Activated CD8-positive, alpha-beta T cell treated with anti-CD3 and anti-CD28 coated beads, Interleukin-2, amount 10 ng/mL, durations not matched to agents 7 days and 5 days (primary cell): ENCODE measurements at places on chromosomes 7 and 10. TPM values are rescaled to one million over a fixed set of nuclear protein-coding genes. Genes with fewer than 3 reads are reported as not detected.

GRCh38 chr10:110156046-110156445, 51.4 kb upstream of the MXI1 start:
- DNase-seq = no peak

- DNase-seq = no peak
Observed at GRCh38 chr7:17184805-17185689, 113.4 kb upstream of the AHR start.

- DNase-seq = peak; percentile 23
Observed at GRCh38 chr10:25226775-25227682, 52.2 kb downstream of the GPR158 start.

CASTOR2 gene
- 3.3 TPM for total RNA-seq

GRCh38 chr7:152884321-152884720, 124.8 kb downstream of the ACTR3B start:
- no peak for DNase-seq

PTF1A gene
- not detected for total RNA-seq

CALHM1 gene
- 1.8 TPM for total RNA-seq

DNA sequence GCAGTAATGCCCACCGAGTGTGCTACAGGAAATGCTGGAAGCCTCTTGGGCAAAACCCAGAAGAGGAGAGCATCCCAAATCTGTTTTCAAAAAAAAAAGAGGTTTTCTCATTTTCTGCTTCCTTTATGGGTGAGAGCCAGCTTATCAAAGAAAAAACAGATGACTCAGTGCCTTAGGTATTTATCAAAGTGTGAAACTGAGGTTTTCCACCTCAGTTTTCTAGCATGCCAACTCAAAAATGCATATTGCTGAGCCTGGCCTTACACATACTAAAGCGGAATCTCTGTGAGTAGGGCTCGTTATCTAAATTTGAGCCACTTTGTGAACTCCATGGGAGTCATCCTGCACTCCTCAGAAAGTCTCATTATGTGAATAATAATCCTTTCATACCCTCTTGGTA, 705.1 kb downstream of the SUGCT start:
- no peak for DNase-seq

DNA sequence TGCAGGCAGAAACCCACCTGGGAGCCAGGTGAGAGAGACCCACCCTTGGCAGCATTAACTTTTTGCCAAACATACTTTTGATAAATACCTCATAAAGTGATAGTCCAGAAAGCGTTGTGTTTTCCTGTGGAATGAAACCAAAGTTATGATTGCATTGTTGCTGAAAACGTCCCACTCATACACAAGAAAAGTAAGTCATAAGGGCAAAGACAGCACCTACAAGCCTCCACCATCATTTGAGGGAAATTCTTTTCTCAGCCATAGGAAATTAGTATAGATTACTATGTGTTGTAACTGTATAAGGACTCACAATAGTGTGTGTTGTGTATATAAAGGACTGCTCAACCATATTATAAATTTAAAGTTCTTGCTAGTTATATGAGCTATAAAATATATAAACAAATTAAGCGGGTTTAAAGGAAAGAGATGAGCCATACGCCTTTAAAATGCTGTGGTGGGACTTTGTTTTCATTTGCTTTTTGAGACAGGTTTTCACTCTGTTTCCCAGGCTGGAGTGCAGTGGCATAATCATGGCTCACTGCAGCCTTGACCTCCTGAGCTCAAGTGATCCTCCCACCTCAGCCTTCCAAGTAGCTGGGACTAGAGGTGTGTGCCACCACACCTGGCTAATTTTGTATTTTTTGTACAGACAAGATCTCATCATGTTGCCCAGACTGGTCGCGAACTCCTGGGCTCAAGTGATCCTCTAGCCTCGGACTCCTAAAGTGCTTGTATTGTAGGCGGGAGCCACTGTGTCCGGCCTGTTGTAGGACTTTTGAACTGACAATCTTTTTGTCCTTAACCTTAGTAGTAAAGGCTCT, 160.8 kb downstream of the PKD1L1 start:
- no peak for DNase-seq

DNA sequence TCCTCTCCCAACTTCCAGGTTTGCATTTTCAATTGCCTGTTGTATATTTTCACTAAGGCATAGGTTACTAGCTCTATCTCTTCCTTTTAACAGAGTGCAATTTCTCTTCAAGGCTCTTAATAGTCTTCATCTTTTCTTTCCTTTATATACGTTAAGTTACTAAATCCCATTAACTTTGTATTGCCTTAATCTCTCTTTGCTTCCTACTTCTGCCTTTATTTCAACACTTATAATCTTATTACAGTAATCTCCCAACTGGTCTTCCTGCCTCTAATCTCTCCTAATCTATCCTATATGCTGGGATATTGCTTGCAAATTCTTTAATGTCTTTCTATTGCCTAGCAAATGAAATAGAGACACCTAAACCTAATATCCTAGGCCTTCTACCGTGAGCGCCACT, 26.1 kb downstream of the ST7 start:
- DNase-seq = no peak

DNA sequence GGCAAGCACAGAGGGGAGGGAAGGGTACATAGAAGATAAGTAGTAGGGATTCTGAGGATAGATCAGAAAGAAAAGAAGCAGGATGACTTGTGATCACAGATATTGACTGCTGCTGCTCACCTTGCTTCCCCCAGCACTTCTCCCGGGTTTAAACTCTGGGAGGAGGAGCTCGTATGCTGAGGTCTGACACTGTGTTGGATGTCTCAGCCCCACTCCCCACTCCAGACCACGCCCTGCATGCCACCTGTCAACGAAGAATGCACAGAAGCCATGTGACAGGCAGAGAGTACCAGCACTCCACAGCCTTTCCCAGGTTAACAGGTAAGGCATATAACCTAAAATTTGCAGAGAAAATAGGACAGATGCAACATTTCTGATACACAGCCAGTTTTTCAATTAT, 388.9 kb downstream of the TNS3 start:
- no peak for DNase-seq

- no peak for DNase-seq
Observed at GRCh38 chr7:138144958-138145357, 68.7 kb downstream of the AKR1D1 start.

DNA sequence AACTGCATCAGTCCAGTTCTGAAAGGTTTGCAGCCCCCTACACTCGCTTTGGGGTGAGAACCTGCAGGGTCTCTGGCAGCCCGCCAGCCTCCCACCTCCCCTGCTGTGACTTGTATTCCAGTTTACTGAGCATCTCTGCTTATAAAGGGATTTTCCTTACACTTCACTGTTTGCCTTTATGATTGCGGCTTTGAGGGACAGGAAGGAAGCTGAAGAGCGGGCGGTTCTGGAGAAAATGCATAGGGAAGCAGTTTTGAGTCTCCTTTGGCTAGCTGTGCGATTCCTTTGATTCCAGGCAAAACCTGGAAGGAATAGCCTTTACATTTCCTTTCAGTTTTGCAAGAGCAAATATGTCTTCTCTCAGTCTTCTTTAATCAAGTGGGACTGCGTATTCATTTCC, 65.0 kb upstream of the TRIM8 start:
- DNase-seq = no peak

- no peak for DNase-seq
Observed at GRCh38 chr7:76165973-76166403, 35.7 kb upstream of the SRRM3 start.

SLC18A3 gene
- not detected for total RNA-seq

SFRP5 gene
- 0.42 TPM for total RNA-seq

TMEM168 gene
- 11.7 TPM for total RNA-seq

DNA sequence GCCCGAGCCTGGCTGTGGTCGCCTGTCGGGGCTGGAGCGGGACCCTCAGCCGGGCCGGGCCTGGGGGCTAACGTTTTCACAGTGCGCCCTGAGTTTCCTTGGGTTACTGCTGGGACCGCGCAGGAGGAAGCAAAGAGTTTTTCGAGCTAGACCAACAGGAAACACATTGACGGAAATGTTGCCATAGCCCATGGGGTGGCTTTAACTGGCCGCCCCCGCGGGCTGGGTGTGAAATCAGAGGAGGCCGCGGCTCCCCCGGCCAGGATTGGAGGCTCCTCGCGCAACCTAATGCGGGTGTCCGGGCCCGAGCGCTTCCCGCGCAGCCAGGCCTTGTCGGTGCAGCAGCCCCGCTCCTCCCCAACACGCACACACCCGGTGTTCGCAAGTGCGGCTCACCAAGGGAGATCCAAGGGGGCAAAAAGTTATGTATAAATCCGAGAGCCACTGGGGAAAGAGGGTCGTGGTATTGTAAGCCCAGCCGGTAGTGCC, 1.9 kb downstream of the HHEX start:
- DNase-seq = peak; percentile 38

BTRC gene
- 11.2 TPM for total RNA-seq
